Activated CD8-positive, alpha-beta memory T cell treated with anti-CD3 and anti-CD28 coated beads for 1 hour (primary cell): ENCODE measurements at places on chromosomes 5 and 9.

- no peak for DNase-seq
These were observed 34.3 kb downstream of the EPB41L4B start for GRCh38 chr9:109286571-109286977.

DNA sequence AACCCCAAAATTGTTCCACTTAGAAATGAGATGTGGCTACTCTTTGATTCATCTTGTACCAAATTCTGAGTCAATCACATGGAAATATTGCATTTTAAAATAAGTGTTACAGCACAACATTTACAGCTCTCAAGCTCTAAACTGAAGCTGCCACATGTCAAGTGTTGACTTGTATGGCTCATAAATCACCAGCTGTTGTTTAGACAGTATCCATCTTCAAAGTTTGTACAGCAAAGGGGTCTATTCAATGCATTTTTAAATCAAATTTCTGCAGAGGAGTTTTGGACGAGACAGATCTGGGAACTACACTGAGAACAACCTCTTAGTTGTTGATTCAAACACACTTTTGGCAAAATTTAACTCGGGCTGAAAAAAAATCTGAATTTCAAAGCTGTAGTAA is 31.4 kb downstream of the CHSY3 start:
- DNase-seq, result no peak

DNA sequence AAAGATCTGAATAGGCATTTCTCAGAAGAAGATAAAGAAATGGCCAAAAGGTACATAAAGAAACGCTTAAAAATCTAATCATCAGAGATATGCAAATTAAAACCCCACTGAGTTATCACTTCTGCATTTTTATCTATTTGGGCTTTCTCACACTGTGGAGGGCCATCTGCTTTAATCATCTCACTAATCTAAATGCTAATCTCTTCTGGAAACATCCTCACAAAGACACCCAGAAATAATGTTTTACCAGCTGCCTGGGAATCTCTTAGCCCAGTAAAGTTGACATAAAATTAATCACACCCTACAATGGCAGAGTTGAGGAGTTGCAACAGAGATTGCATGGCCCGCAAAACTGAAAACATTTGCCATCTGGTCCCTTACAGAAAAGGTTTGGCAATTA is 407.9 kb upstream of the CYLC2 start:
- DNase-seq, result no peak

DNA sequence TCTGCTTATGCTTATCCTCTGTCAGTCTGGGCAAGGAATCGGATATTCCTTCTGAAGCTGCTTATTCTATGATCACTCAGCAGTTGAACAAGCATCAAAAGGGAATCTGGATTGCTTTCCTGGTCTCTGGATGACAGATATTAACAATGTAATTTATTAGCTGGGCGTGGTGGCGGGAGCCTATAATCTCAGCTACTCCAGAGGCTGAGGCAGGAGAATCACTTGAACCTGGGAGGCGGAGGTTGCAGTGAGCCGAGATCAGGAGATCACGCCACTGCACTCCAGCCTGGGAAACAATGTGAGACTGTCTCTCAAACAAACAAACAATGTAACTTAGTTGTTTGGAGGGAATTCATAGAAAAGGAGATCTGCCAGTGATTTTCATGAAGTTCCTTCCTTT is 45.4 kb downstream of the DMRT1 start:
- no peak for DNase-seq

DNA sequence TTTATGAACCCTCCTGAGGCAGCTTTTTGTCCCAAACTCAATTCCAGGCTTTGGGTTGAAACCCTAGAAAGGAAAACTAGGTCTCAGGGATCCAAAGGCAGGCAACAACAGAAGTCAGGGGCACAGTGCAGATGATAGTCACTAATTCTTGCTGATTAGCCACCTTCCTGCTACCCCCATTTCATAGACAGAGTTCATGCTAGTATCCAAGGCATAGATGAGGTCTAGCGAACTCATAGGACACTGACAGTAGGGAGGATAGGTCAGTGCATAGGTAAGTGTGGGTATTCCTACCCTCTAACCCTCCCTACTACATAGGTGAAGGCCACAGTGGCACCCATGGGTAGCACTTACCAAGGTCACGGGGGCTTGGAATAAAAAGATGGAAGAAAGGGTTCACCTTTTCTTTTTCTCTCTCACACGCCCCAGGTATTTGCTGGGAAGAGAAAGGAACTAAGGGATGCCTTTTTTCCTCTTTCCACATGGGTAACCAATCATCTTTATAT is 86.2 kb downstream of the SLC25A46 start:
- DNase-seq, result no peak

- DNase-seq, result no peak
These were observed 2.4 kb upstream of the DMRT2 start for GRCh38 chr9:1047591-1048230.

DNA sequence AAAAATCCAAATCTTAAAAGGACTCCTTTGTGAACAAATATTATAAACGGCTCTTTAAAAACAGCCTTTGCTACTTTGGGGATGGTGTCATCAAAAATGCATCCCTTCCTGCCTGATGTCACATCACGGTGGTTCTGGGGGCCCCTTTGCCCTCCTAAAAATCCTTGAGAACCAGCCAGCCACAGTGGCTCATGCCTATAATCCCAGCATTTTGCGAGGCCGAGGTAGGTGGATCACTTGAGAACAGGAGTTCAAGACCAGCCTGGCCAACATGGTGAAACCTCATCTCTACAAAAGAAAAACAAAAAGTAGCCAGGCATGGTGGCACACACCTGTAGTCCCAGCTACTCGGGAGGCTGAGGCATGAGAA is 43.9 kb downstream of the FNBP1 start:
- DNase-seq, result no peak

GRCh38 chr9:4068449-4068848 is 231.4 kb downstream of the GLIS3 start:
- DNase-seq, result no peak

DNA sequence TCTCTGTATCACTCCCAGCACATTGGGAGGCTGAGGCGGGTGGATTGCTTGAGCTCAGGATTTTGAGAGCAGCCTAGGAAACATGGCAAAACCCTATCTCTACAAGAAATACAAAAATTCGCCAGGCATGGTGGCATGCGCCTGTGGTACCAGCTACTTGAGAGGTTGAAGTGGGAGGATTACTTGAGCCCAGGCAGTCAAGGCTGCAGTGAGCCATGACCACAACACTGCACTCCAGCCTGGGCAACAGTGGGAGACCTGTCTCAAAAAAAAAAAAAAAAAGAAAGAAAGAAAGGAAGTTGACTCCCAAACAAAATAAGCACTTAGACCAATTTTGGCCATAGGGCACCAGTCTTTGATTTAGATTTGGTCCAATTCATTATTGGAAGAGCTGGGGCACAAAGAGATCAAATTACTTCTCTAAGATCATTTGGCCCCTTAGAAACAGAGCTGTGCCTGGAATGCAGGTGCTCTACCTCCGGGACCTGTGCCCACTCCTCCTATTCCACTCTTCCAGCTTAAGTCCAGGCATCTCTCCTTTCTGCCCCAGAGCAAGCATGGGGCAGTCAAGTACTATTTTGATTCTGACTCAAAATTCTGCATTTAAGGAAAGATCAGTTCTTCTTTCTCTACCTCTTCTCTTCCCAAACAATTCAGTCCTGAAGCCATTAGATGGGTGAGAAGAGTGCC is 59.0 kb downstream of the ALDH7A1 start:
- no peak for DNase-seq

DNA sequence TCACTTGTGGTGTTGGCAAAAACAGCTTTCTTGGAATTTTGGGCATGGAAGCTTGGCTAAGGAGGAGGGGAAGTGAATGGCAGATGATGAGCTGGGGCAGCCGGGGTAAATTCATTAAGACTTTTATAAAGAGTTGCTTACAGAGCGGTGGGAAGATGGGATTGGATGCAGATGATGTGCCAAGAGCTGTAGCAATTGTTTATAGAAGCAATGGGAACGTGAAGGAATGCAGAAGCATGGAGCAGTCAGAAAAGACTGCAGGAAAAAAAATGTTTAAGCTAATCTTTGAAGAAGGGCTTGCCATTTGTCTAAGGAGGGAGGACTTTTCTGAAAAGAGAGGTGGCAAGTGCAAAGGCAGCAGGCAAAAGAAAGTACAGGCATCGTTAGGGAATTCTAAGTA is 86.6 kb upstream of the SHISAL2B start:
- no peak for DNase-seq

DNA sequence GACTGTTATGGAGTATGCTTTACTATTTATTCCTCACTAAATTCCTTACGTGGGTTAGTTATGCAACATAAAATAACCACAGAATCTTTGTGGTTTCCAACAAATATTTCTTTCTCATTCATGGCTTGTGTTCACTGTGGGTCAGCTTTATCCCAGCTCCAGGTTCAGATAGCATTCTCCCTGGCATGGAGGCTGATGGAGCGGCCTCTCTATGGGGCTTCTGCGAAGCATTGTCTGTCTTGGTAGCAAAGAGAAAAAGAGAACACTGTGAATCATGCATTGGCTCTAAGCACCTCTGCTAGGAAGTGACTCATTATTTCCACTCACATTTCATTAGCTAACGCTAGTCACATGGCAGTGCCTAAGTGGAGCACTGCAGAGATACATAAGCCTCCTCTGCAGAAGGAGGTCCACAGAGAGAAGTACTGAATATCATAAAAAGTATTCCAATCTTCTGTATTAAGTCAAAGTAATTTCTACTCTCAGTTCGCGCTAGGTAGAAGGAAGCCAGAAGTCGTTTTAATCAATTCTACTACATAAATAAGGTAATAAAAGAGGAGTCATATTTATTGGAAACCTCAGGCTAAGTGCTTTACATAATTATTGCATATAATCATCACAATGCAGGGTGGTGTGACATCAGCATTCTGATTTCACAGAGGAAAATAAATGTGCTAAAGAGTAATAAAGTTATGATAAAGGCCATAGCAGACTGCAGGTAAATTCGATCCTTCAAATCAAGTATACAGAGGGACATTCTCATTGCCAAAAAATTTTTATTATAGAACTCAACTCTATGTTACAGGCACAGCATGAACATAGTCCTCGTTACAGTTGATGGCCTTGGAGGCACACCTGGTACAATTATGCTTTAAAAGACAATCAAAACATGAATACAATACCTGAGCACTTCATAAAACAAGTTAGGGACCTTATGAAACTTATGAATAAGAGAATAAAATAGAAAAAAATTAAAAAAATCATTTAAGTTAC is 531.1 kb downstream of the CETN3 start:
- no peak for DNase-seq

GRCh38 chr5:121899346-121899745 is 47.7 kb downstream of the FTMT start:
- DNase-seq, result no peak

DNA sequence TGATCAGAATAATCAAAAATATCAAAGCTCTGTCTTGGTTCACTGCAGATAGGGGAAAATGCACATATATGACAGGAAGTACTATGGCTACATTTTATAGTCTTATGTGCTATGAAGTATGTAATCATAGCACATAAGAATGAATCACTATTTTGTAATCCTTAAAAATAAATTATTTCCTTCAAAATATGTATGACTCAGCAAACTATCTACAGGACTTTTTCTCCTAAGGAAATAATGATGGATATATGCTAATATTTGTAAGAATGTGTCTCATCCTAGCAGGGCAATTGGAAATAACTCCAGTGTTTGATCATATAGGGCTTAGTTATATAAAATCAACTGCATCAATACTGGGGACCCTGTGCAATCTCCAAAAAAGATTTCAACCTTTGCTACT is 85.1 kb downstream of the SLC24A2 start:
- no peak for DNase-seq

GRCh38 chr9:105871540-105871939 is 177.2 kb downstream of the TMEM38B start:
- no peak for DNase-seq

GRCh38 chr5:107680099-107680498 is 9.4 kb upstream of the EFNA5 start:
- no peak for DNase-seq
